ENCODE measurements at places on chromosomes 16 and 17.

DNA sequence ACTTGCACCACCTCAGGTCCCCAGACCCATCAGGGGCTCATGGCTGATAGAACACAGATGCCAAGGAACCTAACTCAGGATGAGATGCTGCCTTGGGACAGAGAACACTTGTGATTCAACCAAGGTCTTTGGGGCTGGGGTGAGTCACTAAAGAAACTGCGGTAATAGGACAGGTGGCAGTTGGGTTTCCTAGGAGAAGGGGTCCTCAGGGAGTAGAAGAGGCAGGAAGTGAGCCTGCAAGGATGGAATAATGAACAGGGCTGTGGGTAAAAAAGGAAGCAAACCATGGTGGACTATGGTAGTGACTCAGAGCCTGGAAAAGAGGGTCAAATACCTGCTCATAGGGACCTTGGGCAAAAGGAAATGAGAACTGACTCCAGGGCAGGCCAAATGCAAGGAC, 6.5 kb upstream of the PNPO start:
- DNase-seq, result no peak

DNA sequence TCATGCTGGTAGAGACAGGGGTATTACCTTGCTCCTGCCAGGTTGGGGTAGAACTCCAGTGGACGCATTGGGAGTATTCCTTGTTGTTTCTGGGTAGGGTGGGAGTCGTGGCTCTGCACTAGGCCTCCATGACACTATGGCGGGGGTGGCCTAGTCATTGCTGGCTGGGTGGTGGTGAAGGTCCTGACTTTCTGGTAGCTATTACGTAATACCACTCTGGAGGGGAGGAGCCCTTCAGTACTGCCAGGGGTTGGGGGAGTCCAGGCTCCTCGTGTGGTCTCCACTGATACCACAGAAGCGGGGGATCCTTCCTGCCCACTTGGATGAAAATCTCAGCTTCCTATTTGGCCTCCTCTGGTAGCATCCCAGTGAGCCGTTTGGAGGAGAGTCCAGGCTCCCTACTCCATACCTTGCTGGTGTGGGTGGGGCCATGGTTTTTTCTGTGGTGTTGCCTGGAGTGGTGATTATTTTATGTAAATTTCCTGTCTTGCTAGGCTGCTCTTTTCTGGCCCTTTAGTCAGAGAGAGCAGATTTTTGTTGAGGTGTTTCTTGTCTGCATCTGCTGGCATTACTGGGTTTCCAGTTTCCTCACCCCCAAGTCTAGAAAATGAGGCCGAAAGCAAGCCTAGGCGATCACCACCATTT, 65.8 kb upstream of the GNG13 start:
- DNase-seq, result no peak

DNA sequence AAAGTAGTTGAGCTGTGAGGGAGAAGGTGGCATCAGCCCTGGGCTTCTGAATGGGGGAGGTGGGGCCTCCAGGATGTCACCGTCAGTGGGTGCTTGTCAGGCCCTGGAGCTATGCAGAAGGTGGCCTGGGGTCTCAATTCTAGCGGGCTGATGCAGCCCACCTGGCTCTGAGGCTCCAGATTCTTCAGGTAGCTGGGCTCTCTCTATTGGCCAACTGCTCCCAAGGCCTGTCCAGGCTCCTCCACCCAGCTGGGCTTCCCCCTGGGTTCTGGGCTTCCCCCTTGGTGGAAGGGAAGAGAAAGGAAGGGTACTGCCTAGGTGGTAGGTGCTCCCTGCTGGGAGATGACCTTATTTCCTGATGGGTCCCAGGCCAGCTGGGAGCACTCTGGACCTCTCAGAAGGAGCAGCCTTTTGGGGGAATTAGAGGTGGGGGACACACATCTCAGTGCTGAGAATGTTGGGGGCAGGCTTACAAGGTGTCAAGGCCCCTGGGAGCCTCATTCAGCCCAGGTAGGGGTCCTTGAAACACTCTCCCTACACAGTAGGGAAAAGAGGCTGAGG, 1728.3 kb downstream of the TP53TG3F start:
- no peak for DNase-seq

GRCh38 chr17:80737106-80738019, 192.7 kb downstream of the RPTOR start:
- DNase-seq, result no peak

- no peak for DNase-seq
Observed at GRCh38 chr16:57788252-57788841, 13.9 kb downstream of the KIFC3 start.

DNA sequence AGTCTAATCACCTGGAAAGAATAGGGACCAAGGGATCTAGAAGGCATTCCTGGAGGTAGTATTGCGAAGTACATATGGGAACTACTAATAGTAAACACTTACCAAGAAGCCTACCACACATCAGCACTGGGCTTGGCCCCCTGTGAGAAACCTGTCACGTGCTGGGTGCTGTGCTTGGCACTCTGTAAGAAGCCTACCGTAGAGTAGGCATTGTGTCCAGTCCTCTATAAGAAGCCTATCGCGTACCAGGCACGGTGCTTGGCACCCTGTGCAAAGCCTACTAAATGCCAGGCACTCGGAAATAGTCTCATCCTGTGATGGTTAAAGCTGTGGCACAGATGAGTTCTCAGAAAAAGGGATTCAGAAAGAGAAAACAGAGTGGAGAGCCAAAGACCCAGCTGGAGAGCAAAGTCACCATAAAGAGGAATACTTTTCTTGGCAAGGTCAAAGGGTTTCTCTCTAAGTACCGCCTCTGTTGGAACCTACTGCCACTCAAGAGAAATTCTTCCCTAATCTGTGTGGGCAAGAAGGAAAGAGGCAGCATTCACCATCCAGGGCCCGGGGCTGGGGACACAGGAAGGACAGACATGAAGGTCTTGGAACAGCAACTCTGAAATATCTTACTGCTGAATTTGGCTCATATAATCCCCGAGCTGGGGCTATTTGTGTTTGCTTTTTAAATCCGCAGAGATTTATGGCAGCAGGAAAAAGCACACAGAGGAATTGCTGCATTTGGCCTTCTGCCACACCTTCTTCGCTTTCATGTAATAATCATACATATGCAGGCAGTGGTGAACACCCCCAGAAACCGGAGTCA, 81.8 kb downstream of the VAT1L start:
- DNase-seq, result no peak

- no peak for DNase-seq
Observed at GRCh38 chr16:84270071-84270470, 24.6 kb upstream of the WFDC1 start.

DNA sequence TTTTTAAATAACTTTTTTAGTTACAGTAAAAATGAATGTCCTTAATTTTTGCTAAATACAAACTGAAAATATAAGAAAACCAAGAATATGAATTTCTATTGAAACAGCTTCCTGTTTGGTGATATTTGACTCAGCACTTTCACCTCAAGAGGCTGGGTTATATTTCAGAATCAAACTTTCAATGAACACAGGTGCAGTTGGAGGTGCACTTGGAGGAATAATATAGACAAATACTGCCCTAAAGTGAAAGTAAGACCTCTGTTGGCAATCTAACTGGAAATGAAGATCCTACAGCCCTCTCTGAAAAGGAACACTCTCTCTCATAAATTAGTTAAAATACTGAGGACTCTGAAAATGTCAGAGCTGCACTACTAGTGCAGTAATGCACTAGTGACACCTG, 106.2 kb downstream of the BRIP1 start:
- DNase-seq, result no peak

- DNase-seq, result no peak
Observed at GRCh38 chr17:76166168-76166567, 25.1 kb upstream of the FOXJ1 start.
